ENCODE measurements at places on chromosomes 5 and 9. TPM values are rescaled to one million over a fixed set of nuclear protein-coding genes. Genes with fewer than 3 reads are reported as not detected.

Gene GDNF
- polyA plus RNA-seq = 7.0 TPM

Gene RNF183
- 7.0 TPM for polyA plus RNA-seq

Gene FCN2
- 0.50 TPM for polyA plus RNA-seq

Gene GMCL2
- not detected for polyA plus RNA-seq

Gene PGM5
- polyA plus RNA-seq = 34.3 TPM

Gene LPAR1
- polyA plus RNA-seq = 28.6 TPM

Gene CDX1
- 1.1 TPM for polyA plus RNA-seq

Gene PCDHA3
- 0.40 TPM for polyA plus RNA-seq

Gene SCGB3A2
- polyA plus RNA-seq = not detected

Gene PCDHA11
- polyA plus RNA-seq = 0.05 TPM
